Uterus (tissue), 4 donors: ENCODE measurements at places on chromosomes 6 and 20.

DNA sequence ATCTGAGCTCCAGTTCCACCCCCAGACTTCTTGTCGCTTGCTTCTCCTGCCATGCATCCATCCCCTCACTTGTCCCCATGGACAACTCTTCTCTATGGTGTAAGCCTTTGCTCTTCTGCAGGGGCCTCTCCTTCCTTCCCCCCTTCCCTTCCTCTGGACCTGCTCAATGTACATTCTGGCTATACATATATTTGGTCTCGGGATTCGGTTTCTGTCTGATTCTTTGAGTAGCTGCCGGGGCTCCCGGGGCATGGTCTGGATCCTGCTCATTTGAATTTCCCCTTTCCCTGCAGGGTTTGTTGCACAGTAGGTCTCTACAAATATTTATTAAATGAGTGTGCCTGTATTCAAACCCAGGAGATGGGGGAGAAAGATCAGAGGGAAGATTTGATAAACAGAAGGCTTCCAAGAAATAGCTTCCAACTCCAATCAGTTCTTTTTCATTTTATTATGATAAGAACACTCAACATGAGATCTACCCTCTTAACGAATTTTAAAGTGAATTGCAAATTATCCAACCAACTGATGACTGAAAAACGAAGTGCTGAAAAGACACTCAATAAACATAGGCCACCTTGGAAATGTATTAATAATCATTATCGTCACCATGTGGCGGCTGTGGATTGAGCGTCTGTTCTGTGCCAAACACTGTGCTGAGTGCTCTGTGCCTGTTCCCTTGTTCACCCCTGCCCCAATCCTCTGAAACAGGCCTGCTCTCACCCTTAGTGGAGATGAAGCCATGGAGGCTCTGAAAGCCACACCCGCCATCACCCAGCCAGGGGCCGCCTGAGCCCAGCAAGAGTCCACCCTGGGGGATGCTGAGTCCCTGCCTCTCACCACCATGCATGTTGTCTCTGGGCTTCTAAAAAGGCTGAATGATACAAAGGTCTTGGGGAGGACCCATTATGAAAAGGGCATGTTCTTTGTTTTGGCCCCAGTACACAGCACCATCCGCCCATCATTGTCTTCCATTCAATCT is 34.3 kb upstream of the APCDD1L start:
- DNase-seq = no peak

- no peak for DNase-seq
Measured at GRCh38 chr6:87357479-87358196, 13.0 kb downstream of the C6orf163 start.

- no peak for DNase-seq
Measured at GRCh38 chr6:115524821-115525220, 535.9 kb downstream of the FRK start.

GRCh38 chr6:123838505-123839234 is 35.0 kb downstream of the NKAIN2 start:
- DNase-seq = no peak

GRCh38 chr6:14082771-14083170 is 34.8 kb upstream of the CD83 start:
- no peak for DNase-seq
